ENCODE measurements at places on chromosomes 6 and 20. TPM values are rescaled to one million over a fixed set of nuclear protein-coding genes. Genes with fewer than 3 reads are reported as not detected.

WFDC10B gene
- not detected for total RNA-seq

FAM217A gene
- not detected for total RNA-seq

PTK6 gene
- not detected for total RNA-seq

RNF144B gene
- total RNA-seq: 1.3 TPM

CLIC5 gene
- total RNA-seq: not detected

COX4I2 gene
- total RNA-seq: not detected

SLC17A3 gene
- total RNA-seq: not detected
